ENCODE measurements at places on chromosomes 3 and 15.

GRCh38 chr15:63504979-63505841 is 817 bp downstream of the USP3 start:
- peak; percentile 25 for DNase-seq

- DNase-seq = no peak
Observed at GRCh38 chr3:195012571-195012970, 258.4 kb downstream of the XXYLT1 start.

GRCh38 chr3:101676216-101676764 is 642 bp downstream of the ZBTB11 start:
- DNase-seq = no peak

GRCh38 chr15:67828969-67829646 is 3.8 kb downstream of the SKOR1 start:
- DNase-seq = no peak

GRCh38 chr3:89572261-89572660 is 464.8 kb downstream of the EPHA3 start:
- no peak for DNase-seq

- no peak for DNase-seq
Observed at GRCh38 chr15:40825661-40826422, 2.7 kb downstream of the PPP1R14D start.

GRCh38 chr3:186552408-186553031 is 8.3 kb upstream of the CRYGS start:
- no peak for DNase-seq

GRCh38 chr3:11195201-11195600 is 40.9 kb downstream of the HRH1 start:
- no peak for DNase-seq

GRCh38 chr15:25900431-25900830 is 37.3 kb upstream of the ATP10A start:
- DNase-seq = no peak

- DNase-seq = no peak
Observed at GRCh38 chr3:94303897-94304296, 241.0 kb downstream of the NSUN3 start.

DNA sequence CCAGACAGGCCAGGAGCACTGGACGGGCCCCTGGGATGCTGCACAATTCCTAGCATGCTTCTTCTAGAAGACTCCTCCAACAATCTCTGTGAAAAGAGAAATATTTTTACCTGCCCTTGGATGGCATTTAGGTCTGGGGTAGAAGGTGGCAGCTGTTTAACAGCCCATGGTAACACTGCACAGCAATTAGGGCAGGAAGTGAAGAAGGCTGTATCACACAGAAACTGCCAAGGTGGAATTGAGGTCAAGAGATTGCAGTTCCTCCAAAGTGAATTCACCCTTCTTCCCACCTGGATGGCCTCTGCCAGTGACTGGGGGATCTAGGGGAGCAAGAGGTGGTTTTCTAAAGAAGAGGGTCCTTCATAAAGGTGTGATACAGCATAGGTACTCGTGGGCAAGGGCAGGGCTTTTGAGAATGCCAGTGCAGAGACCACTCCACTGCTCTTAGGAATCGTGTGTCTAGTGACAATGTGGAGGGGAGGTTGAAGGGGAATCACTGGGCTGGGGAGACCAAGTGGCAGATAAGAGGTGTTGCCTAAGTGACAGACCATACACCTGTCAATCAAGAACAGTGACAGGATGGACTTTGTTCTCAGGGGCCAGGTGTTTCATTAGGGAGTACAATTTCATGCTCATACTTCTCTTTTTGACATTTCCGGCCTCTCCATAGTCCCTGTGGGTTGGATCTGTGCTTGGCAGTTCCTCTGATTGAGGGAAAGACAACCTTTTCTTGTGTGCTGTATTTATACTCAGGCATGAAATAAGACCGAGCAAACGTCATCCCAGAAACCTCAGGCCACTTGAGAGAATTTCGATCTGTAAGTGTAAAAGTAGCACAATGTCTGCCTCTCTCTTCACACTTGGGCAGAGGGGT is 83.5 kb upstream of the BCL6 start:
- DNase-seq = no peak

DNA sequence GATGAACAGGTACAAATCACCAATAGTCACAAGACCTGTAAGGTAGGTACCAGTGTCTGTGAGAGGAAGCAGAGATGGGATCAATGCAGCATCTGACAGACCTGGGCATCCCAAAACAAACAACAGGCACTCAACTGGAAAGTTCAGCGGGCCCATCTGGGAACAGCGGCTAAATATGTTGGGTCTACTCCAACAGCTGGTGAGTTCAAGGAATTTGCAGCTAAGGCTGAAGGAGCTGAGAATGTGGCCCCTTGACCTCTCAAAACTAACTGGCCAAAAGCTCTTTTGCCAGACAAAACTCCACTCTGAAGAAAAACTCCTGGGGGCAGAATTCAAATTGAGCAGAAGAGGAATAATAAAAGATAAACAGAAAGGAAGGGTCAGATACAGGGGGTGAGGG is 24.4 kb downstream of the AVEN start:
- DNase-seq = no peak

DNA sequence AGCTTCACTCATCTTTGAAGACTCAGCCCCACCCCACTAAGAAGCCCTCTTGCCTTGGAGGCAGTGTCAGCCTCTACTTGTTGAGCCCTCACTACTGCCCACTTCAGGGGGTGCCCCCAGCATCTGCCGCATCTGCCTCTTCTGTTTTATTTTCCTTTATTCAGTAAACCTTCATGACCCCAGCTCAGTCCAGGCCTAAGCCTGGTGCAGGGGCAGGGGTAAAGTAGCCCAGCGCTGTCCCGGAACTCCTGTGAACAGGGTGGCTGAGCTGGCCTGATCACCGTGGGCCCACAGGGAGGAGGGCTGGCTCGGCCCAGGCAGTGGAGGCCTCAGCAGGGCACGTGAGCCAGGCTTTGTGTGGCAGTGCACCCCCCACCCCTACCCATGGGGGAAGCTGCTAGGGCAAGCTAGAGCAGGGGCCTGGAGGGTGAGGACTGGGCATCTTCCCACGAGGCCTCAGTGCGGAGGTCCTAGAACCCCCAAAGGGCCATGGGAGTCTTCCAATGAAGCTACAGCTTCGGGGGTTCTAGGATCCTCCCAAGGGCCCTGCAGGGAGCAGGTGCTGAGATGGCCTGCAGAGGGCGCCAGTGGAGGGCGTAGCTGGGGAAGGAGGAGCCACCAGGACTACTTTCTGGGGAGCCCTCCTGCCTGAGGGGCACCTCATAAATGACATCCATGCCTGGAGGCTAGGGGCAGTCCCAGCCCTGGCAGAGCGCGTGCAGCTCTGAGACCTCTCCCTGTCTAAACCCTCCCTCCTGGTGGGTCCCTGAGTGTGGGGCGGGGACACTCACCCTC is 36.0 kb downstream of the TSPAN3 start:
- DNase-seq = no peak

DNA sequence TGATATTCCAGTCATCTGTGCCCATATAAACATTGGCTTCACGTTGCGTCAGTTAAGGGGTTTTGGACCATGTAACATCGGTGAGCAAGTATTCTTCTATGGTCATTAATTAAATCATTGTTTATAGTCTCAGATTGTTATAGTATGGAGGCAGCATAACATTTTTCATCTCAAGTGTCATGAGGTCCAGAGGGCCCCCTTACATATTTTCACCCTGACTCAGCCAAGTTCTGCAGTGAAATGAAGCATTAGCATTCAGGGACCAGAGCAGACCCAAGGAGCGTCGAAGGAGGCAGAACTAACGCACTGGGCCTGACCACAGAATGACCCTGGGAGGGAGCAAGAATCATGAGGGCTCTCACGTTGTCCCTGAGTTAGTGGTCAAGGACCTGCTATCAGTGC is 171.5 kb downstream of the LRTM1 start:
- no peak for DNase-seq

DNA sequence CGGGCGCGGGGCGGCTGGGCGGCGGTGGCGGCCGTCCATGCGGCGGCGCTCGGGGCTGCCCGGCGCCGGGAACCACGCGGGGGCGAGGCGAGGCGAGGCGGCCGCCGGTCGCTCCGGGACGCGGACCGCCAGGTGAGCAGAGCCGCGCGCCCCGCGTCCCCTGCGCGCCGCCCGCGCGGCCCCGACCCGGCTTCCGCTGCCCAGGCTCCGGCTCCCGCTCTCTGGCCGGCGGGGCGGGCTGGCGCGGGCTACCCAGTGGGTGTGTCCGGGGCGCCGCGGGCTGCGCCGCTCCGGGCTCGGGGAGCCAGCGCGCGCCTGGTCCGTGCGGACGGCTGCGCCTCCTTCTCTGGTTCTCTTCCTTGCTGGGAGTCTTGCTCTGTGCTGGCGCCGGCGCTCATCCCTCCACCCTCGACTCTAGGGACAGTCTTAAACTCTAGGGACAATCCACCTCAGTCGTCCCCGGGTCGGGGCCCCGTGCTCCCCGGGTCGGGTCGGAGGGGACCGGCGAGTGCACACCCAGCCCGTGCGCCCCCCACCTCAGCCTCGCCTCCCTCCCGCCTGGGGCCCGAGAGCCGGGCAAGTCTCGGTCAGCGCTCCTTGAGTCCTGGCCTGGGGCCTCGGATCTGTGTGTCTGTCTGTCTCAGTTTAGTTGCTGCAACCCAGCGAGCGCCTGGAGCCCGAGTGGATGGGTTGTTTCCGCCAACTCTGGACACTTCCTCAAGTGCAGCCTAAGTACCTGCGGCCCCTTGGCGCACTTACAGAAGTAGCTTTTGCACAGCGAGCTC is 488 bp downstream of the THSD4 start:
- DNase-seq = no peak

DNA sequence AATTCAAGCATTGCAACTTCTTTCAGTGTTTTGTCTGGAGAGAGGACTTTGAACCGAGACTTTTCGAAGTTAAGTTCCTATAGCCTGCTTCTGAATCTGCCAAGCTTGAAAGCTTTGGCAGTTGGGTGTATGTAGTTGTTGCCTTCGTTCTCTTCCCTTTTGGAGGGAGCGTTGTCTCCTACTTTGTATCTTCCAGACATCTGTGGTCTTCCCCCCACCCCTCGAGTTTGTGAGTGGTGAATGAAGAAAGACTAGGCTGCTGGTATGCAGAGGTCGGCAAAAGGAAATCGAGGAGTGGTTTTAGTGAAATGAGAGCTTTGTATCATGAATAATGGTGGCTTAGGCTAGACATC is 1.3 kb downstream of the CTNNB1 start:
- no peak for DNase-seq

GRCh38 chr15:65369651-65370050 is 8.2 kb downstream of the IGDCC3 start:
- DNase-seq = no peak

DNA sequence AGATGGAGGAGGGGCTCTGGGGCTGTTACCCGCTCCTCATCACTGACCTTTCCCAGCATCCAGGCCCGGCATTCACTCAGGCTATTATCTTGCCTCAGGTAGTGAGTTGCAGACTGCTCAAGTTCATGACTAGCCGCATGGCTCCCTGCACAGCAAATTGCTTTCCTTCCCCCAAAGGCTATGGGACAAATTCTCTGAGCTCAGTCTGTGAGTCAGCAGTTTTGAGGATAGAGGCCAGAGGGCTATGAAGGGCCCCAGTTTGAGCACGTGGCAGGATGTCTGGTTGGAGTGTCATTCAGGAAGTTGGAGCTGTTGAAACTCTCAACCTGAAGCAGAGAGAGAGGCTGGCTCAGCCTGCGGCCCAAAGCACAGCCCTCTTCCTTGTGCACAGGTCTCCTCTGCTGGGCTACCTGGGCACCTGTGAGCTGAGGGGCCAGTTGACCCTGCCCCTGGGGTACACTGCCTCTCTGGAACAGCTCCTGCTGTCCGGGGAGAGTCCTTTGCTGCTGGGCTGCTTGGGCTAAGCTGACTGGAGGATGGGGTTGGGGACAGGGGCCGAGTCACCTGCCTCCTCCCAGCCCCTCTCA is 7.9 kb downstream of the FAH start:
- DNase-seq = no peak

GRCh38 chr3:76310089-76310488 is 524.7 kb upstream of the ZNF717 start:
- no peak for DNase-seq

DNA sequence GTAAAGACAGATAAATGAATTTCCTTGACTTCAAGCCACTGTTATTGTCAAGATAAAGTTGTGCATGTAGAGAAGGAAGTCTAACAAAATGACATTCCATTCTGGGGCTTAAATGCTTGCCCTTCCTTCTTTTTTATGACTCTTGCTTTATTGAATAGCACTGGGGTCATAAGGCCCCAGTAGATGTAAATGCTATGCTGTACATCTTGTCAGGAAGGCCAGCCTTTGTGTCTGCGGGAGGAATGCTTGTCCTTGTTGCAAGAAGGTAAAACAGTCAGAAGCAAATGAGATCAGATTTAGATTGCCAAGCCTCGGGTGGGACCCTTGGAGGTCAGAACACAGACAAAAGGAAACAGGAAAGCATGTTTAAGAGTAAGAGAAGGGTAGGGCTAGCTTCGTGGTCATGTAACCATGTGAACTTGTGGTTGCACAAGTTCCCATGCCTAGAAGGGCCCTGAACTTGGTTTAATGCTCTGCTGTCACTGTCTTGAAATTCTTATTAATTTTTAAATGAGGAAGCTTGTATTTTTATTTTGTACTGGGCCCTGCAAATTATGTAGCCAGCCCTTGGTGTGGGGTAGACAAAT is 81.5 kb downstream of the PPM1L start:
- no peak for DNase-seq

GRCh38 chr3:62361824-62362223 is 11.5 kb downstream of the FEZF2 start:
- no peak for DNase-seq

DNA sequence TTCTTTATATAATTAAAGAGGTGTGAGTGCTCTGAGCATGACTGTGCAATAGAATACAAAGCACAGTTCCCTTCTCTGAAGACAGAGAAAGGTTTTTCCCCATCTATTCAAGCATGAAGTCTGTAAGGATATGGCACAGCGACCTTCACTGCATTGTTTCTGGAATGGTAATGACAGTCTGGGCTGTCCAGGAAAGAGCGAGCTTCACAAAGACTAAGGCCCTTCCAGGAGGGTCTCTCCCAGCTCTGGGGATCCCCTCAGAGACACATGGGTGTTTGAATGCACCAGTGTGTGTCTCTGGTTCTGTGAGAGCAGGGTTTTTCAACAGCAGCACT is 179.9 kb upstream of the NR2E3 start:
- DNase-seq = no peak

DNA sequence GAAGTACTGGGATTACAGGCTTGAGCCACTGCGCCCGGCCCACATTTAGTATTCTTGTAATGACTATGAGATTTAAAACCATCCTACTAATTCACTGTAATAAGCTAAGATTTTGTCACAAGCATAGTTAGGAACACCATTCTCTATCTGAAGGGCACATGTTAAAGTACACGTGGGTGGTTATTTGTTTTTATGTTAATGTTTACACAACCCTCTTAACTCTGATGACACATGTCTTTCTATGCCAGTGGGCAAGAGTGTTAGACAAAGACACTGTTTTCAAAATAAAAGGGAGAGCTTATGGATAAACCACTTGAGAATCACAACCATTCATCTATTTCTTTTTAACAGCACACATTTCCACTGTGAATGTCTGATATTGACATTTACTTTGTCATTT is 537.6 kb upstream of the IL12A start:
- no peak for DNase-seq

GRCh38 chr3:112030901-112031300 is 3.6 kb upstream of the TMPRSS7 start:
- DNase-seq = no peak

GRCh38 chr3:125179143-125179883 is 33.2 kb downstream of the SLC12A8 start:
- DNase-seq = no peak
